ENCODE measurements at places on chromosomes 12 and 14.

GRCh38 chr14:96554315-96554910, 52.2 kb downstream of the PAPOLA start:
- no peak for DNase-seq

- no peak for DNase-seq
These were observed 350.1 kb downstream of the TMTC2 start for GRCh38 chr12:83036847-83037246.

GRCh38 chr14:41925409-41925808, 318.7 kb downstream of the LRFN5 start:
- DNase-seq = no peak

- DNase-seq = no peak
These were observed 194.0 kb downstream of the TSPAN9 start for GRCh38 chr12:3271146-3271545.

GRCh38 chr12:31120392-31121008, 46.8 kb downstream of the DDX11 start:
- no peak for DNase-seq

DNA sequence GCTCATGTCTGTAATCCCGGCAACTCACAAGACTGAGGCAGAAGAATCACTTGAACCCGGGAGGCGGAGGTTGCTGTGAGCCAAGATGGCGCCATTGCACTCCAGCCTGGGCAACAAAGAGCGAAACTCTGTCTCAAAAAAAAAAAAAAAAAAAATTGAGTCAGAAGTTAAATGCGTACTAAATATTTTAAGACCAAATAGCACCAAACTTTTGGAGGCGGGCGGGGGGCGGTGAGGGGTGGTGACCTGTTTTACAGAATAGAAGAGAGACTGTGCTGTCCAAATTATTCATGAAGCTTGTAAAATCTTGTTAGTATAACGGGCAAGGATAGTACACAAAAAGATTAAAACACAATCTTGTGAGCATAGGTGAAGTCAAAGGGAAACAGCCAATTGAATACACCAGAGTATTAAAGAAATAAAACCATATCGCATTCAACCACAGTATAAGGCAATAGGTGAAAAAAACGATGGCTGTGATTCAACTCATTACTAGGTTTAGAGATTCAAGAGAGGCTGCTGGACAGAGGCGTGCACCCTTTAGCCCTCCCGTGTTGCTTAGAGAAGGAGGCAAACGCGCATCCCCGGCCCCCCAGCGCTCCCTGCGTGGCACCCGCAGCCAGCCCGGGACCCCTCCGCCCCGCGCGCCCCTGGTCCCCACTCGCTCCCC, 571 bp downstream of the ZNF891 start:
- DNase-seq = no peak

GRCh38 chr12:129378496-129378895, 525.2 kb downstream of the GLT1D1 start:
- no peak for DNase-seq

GRCh38 chr14:37060496-37061260, 111.7 kb downstream of the SLC25A21 start:
- no peak for DNase-seq

- no peak for DNase-seq
These were observed 182.1 kb upstream of the OTX2 start for GRCh38 chr14:56992332-56992820.

DNA sequence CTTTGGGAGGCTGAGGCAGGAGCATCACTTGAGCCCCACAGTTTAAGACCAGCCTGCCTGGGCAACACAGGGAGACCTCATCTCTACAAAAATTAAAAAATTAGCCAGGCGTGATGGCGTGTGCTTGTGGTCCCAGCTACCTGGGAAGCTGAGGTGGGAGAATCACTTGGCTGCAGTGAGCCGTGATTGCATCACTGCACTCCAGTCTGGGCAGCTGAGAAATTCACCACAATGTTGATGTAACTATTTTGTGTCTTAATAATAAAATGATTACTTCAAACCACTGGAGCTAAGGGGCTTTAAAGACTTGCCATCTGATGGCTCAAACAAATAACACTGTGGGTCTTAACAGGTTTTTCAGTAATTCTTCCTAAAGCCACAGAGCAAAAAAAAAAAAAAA, 10.8 kb downstream of the ERH start:
- DNase-seq = no peak

- no peak for DNase-seq
These were observed 246.7 kb downstream of the DACT1 start for GRCh38 chr14:58884442-58884841.

DNA sequence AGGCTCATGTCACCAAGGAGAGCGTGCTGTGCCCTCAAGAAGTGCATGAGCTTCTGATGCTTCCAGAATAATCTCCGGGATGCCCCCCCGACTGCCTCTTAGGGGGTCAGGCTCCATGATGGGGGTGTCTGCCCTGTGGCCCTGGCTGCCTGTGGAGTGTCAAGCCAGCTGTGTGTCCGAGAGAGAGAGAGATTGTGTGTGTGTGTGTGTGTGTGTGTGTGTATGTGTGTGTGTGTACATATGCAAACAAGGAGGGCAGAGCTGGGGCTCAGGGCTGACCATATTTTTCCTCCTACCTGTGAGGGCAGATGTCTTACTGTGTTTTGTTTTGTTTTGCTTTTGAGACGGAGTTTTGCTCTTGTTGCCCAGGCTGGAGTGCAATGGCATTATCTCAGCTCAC, 5.6 kb upstream of the ALDH2 start:
- DNase-seq = no peak

DNA sequence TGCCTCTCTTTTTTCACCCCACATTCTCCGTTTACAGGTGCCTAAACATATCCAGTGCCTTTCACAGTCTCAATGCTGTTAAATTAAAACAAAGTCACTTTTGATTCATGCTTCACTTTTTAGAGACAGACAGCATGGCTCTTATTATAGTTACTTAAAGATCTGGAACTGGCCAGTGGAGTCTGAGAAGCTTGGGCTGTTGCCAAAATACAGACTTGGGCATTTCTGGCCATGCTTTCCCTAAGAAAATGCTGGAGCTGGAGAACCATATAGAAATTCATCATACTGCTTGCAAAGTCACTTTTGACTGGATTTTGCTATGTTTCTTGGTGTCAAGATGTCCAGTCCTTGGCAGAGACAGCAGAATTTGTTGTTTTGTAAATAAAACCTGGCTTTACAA, 12.2 kb upstream of the GPR68 start:
- DNase-seq = no peak

DNA sequence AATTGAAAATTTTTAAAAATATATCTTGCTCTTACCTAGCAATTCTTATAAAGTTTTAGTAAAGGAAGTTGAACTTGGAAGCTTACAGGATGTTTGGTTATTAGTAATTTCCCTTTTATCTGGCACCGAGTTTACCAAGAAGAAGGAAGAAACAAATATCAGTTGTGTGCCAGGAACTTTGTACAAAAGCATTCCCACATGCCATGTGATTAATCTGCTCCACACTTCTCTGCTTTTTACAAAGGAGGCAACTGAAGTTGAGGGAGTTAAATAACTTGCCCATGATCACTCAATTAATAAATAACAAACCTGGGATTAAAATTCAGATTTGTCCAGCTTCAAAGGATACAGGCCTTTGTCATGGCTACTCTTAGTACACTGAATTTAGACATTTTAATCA, 122.5 kb upstream of the BCAT1 start:
- DNase-seq = no peak

DNA sequence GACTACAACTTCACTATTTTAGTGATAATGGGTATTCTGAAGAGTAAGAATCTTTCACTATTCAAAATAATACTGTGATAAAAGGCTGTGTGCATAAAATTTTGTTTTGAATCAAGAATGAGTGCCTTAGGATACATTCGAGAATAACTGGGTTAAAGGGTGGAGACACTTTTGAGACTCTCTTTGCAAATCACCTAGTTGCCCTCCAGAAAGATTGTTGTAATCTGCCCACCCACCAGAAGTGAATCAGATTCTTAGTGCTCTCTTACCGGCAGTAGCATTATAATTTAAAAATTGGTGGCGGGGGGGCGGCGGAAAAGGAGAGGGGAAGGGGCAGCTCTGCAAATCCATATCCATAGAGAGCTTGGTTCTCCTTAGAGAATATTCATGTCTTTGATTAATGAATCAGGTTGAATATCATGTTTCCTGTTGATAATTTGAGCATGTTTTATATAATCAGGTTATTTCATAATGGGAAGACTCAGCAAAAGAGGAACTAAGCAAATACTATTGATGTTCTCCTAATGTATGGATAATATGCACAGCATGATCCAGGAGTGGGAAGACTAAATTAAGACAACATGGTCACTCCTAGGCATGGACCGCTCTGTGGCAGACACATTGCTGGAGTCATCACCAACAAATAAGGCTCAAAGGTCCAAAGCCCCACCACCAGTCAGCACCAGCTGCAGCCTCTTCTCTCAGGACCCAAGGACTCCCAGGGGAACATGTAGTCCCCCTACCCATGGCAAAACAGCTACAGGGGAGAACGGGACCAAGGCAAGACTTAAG, 62.7 kb upstream of the CHGA start:
- DNase-seq = no peak

DNA sequence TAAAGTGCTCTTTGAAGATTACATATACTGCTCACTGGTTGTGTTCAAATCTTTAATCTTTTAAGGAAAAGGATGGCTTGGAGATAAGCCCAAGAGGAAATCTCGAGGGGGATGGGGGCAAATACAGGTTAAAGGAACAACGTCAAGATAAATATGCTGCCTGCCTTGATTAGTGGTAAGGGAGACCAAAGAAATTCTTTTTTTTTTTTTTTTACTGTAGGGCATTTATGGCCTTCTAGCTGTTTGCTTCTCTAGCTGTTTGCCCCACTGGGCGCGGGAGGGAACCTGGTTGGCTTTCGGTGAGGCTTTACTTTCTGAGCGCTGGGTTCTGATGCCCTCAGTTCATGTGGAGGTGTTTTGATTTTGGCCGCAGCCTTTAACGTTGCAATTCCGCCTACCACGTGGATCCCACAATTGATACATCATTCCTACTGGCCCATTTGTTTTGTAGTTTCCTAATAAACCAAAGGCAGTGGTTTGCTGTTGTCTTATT, 5.7 kb downstream of the CCND2 start:
- no peak for DNase-seq

DNA sequence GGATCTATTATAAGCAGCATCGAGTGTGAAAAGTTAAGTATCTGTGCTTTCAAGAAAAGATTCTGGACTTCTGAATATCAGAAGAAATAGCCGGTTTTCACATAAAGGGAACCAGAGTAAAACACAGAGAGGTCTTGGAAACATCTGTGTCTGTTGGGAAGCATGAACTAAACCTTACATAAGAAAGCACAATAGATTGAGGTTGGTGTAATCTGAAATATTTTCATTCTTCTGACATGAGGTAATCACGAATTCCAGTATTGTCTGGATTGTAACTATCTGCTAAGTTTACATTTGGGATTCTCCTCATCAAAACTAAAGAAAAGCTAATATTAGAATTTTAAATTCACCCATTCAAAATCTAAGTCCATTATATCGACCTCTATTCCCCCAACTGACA, 161.3 kb downstream of the CPNE8 start:
- DNase-seq = no peak

GRCh38 chr14:36588788-36589187, 6.4 kb upstream of the NKX2-8 start:
- DNase-seq = no peak

DNA sequence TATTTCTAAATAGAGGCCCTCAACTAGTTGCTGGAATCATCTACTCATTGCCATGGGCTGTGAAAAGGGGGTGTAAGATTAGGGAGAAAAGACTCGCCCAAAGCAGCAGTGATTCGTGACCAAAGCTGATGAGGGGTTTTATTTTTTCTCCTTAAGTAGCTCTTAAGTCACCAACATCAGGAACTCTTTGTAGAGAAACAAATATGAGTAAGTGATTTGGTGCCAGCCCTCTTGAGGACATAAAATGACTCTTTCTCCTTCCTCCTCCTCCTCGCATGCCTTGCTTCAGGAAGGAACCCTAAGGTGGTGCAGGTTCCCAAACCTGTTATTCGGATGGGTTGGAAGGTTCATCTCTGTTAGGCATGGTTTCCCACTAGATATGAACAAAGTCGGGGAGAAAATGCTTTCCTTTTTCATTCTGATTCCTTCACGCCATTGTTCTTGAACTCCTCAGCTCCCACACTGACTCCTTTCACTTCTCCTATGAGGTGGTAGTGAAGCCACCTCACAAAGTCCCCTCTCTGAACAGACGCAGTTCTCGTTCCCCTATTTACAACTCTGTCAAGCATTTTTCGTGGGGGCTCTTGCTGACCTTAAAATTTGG, 113.4 kb downstream of the ETV6 start:
- DNase-seq = no peak

DNA sequence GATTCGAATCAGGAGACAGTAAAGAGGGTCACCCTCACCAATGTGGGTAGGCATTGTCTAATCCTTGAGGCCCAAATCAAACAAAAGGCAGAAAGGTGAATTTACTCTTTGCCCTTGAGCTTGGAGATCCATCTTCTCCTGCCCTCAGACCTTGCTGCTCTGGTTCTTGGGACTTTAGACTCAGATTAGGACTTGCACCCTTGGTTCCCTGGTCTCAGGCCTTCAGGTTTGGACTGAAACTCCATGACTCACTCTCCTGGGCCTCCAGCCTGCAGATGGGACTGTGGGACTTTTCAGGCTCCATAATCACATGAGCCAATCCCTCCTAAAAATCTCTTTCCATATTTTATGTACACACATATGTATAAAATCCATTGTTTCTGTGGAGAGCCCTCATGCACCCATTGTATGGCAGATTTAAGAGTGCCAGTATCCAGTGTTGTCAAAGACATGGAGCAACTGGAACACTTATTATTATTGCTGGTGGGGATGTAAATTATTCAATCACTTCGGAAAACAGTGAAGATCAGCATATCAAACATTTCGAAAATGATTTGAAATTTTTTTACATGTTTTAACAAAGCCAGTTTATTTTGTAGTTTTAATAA, 48.7 kb downstream of the EID3 start:
- DNase-seq = no peak

GRCh38 chr14:105292826-105293711, 7.7 kb downstream of the BRF1 start:
- no peak for DNase-seq

- no peak for DNase-seq
These were observed 3.3 kb upstream of the PAX9 start for GRCh38 chr14:36658123-36659009.

- DNase-seq = no peak
These were observed 16.4 kb upstream of the MDGA2 start for GRCh38 chr14:47691829-47692228.

GRCh38 chr12:47885566-47885965, 19.2 kb downstream of the VDR start:
- no peak for DNase-seq

GRCh38 chr12:6963791-6964413, 6.6 kb downstream of the PHB2 start:
- DNase-seq = no peak

DNA sequence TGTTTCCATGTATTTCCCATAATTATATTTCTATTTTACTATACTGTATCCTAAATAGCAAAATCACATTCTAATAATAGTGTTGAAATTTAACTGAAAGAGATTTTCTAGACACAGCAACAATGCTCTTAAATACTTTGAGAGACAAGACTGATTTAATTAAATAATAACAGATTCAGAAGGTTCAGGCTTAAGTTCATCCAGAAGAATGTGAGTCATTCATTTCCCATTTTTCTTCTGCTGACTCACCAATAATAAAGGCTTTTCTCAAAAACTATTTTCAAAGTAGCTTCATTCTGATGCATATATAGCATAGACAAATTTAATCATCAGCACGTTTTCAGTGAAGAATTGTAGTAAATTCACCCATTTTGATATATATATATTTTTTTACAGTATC, 481.4 kb downstream of the MDGA2 start:
- no peak for DNase-seq

All from T follicular helper cell (primary cell).